ENCODE measurements at places on chromosomes 6 and 20. TPM values are rescaled to one million over a fixed set of nuclear protein-coding genes. Genes with fewer than 3 reads are reported as not detected.

DNA sequence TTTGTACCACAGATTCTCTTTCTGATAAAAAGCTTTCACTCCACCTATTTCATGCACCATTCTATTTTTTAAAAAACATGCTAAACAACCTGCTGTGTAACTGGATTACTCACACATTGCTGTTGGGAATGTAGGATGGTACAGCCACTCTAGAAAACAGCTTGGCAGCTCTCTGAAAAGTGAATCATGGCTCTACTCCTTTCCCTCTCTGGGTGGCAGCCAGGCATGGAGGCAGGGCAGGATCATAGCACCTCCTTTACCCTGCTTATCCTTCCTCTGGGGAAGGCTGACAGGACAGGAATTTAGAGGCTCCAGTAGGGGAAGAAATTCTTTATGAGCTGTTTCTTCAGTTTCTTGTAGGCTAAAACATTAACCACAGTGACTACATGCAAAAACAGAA, 6.7 kb upstream of the VNN2 start:
- DNase-seq, result peak; percentile 41

The SPEF1 gene
- polyA plus RNA-seq, result 0.07 TPM

The CCN2 gene
- polyA plus RNA-seq, result 326 TPM

- no peak for DNase-seq
These were observed 13.7 kb downstream of the ACSS1 start for GRCh38 chr20:25044261-25044560.

DNA sequence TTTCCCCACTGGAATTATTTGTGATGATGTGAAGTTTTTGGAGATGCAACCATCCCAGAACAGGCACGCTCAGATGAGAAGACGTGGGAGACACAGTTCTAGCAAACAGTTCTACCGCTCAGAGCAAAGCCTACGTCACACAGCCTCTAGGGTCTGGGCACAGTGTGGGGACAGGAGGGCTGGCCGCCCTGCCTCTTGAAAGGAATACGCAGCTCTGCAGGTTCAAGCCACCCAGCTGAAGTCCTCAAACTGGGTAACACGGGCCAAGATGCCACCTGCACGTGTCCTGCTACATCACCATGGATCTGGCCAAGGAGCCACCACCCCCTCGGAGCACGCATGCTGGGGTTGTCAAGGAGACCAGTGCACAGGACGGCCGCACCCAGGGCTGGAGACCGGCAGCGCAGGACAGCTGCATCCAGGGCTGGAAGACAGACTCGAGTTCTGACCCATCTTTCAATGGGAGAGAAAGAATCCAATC, 75.0 kb downstream of the NOL4L start:
- DNase-seq, result no peak

DNA sequence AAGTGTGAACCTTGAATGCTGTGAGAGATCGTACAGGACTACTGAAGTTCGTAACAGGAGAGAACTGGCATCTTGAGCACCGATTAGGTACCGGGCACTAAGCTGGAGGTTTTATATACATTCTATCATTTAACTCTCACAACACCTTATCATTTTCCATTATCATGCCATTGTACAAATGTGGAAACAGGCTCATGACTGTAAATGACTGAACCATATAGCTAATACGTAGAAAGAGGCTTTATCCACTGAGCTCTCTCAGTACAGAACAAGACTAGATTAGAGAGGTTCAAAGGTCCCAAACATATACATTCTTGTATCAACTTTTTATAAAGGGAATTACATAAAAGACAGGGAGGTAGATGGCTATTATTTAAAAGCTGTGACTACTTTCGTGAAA, 130.6 kb downstream of the CEP57L1 start:
- no peak for DNase-seq

- no peak for DNase-seq
These were observed 102.6 kb downstream of the LAMP5 start for GRCh38 chr20:9616833-9617461.

DNA sequence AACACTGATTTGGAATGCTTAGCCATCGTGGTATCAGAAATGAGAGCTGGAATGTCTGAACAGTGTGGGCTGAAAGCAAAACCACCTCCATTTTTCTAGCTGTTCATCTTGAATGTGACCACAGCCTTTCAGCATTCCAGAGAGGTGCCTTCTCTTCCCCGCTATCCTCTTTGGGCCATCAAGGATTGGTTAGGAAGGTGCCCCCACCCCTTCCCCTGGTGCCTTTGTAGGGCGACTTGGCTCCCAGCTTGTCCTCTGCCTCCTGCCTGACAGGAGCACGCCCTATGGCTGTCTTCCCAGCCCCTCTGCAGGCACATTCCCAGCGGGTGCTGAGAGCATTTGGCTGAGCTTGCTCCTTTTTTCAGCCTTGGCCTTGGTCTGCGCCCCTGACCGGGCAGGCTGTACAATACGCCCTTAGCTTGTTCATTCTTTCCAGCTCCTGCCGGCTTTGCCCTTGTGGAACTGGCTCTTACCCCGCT, 97.5 kb downstream of the ARMC2 start:
- DNase-seq, result no peak

The SLC26A8 gene
- polyA plus RNA-seq, result not detected

DNA sequence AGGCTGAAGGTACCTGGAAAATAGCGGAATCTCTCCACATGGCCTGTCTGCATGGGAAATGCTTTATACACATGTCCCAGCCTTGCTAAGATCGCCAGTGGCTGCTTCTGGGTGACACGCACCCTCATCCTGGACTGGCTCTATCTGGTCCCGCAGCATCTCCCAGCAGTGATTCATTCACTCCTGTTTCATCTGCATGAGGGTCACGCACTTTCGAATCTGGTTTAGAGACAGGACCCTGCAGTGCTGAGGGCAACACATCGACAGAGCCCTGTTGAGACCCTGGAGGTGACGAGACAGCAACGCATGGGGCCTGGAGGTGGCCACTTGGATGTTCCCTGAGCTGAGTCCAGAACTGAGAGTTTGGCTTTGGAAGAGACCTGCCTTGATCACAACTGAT, 136.5 kb downstream of the SMOC2 start:
- DNase-seq, result no peak

The ANGPT4 gene
- polyA plus RNA-seq, result not detected

DNA sequence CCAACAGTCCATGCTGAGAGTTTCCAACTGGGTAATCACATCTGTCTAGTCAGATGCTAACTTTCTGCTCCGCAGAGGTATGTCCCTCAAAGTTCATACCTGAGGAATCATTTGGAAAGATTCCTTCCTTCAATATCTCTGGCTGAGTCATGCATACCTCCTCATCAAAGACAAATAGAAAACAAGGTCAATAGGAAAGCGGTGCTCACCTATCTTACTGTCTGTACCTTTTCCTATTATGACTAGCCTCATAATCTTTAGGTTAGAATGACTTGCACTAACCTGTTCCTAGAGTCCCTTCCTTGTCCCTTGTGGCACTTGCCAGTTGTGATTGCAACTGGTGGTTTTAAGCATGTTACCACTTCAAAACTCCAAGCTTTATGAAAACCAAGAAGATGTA, 78.2 kb upstream of the PTPRK start:
- DNase-seq, result no peak

GRCh38 chr6:15495375-15495901, 167.4 kb downstream of the DTNBP1 start:
- no peak for DNase-seq

The IBTK gene
- polyA plus RNA-seq, result 13.0 TPM

DNA sequence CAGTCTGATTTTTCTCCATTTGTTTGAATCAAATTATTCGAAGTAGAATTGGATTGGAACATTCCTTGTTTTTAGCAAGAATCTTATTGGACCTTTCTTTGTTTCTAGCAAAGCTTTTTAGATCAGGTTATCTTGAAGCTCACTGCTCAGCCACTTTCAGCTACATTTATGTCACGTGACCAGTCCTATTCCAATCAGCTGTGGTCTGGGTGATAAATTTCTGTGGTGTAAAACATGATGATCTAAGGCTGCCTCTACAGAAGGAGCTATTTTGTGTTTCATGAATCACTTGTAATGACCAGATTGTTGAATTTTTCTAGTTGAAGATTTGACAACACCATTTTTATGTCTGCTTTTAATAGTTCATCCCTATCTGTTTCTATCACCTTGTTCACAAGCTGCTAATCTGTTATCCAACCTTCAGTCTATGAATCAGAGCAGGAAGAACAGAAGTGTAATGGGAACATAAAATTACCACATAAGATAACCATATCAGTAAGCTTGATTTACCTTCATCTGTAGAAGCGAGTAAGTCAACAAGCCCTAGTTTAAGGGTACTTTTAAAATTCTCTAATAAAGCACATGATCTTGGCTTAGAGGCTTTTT, 101.0 kb upstream of the MAP3K7 start:
- no peak for DNase-seq

The TXNDC5 gene
- polyA plus RNA-seq, result 273 TPM

The SNPH gene
- polyA plus RNA-seq, result 1.8 TPM

The TRAPPC3L gene
- 0.17 TPM for polyA plus RNA-seq

DNA sequence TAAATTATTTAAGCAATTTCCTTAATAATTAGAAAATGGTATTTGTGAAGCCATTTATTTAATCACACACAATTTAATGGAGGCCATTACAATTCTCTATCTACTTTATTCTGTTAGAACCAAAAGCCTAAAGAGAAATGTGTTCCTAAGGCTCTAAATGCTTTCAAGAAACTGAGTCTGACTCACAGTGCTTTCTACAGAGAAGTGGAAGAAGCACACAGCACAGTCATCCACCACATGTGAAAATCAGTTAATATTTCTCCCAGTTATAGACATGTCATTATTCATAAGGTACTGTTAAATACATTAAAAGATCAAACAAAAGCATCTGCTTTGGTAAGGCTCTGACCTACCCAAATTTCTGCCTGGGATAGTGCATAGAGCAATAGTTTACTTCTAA, 214.4 kb downstream of the ALDH8A1 start:
- DNase-seq, result no peak

The CST5 gene
- polyA plus RNA-seq, result not detected

DNA sequence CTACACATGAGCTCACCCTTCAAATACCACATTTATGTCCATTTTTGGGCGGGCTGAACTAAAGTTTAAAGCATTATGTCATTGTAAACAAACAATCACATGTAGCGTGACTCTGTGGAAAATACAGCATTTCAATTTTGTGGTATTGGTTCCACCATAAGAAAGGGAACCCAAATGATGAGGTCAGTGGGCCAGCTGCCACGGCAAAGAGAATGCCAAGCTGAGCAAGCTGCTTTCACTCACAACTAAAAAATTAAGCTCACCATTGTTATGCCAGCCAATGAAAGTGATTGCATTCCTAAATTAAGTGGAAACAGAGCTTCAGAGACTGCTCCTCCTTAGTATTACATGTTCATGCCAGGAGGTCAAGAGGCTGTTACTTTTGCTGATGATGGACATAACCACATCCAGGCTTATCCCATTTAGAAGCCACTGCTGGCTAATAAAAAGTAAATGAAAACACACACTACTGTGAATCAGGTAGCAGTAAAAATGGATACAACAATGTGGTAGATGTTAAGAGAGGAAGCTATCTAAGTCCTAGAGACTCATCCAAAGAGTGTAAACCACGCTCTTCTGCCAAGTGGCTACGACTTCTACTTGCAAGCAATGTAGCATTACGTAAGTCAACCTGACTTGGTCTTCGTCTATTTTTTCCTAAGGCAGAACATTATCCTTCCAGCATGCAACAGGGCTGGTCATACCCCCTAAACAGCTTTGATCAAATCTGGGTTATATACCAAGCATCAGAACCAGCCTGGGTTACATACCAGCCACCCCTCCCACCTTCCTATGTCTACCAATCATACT, 164.8 kb downstream of the BACH2 start:
- peak; percentile 85 for DNase-seq

GRCh38 chr6:12324748-12325147, 34.6 kb downstream of the EDN1 start:
- no peak for DNase-seq

GRCh38 chr6:79564636-79565035, 27.4 kb upstream of the LCA5 start:
- no peak for DNase-seq

DNA sequence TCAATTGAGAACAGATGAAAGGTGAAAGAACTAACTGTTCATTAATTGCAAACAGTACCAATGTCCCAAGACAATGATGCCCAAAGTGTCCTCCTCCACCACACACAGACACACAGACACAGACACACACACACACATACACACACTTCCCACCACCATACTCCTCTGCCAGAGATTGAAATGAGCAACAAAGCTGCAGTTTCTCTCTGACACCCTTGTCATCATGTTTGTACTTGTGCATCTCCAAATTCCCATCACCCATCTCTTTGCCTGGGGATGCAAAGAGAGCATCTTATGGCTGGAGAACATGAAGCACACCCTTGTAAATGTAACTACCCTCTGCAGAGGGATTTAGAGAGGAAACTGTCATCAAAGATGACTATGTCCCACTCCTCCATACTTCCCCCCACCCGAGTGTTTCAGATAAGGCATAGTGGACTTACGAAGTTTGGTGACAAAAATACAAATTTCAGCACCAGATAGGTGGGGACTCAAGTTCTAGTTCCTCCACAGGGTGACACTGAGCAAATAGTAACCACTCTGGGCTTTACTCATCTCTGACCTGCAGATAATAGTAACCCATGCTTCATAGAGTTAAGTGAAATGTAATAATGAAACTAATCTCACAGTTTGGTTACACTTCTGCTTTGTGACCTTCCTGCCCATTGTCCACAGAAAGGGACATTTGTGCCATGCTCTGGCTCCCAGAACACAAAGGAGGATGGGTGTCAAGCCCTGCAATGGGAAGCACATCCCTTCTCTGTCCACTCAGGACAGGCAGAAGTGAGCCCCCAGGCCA, 8.7 kb downstream of the MAFB start:
- no peak for DNase-seq

The PAK5 gene
- polyA plus RNA-seq, result not detected

DNA sequence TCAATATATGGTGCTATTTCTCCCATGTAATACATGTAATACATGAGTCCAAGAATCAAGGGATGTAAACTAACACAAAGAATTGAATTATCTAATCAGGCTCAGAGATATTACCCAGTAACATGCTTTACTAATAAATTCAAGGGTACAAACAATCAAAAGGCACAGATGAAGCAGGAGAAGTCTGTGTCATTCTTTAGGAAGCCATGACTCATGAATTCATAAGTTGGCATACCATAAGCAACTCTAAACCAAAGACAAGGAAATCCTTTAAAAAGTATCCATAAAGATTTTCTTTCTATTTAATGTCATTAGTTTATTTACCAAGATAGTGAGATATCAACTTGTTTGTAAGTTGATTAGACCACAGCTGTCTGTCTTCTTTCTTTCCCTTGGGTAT, 446.0 kb upstream of the IMPG1 start:
- no peak for DNase-seq

DNA sequence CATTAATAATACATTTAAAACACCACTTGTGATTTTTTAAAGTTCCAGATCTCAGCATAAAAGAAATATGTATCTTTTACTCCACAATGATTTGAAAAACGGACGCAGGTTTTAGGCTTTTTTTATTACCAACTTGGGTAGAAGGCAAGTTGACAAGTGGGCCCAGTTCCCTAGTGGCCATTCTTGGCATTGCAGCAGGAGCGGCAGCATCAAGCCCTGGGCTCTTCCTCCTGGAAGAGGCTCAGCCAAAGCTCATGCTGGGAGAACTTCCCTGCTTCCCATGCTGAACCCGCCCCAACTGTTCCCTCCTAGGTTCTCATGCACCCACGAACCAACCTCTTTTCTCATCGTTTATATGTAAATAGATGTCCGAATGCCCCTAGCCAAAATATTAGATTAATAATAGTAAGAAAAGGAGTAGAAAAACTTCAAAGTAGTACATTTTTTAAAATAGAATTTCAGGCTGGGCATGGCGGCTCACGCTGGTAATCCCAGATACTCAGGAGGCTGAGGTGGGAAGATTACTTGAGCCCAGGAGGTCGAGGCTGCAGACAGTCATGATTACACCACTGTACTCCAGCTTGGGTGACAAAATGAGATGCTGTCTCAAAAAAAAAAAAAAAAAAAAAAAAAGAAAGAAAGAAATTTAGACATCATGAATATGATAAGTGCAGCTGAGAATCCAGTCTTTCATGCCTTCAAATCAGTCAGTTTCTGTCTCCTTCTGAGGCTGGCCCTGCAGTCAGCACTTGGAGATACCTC, 18.2 kb upstream of the MYB start:
- DNase-seq, result no peak

All from BJ (cell line).